Nucleus accumbens (tissue), 56 donors: ENCODE measurements at places on chromosomes 13 and 19.

- DNase-seq = no peak
These were observed 24.2 kb downstream of the PPP1R37 start for GRCh38 chr19:45117167-45117594.

GRCh38 chr19:17796013-17796837 is 1.3 kb downstream of the B3GNT3 start:
- no peak for DNase-seq

DNA sequence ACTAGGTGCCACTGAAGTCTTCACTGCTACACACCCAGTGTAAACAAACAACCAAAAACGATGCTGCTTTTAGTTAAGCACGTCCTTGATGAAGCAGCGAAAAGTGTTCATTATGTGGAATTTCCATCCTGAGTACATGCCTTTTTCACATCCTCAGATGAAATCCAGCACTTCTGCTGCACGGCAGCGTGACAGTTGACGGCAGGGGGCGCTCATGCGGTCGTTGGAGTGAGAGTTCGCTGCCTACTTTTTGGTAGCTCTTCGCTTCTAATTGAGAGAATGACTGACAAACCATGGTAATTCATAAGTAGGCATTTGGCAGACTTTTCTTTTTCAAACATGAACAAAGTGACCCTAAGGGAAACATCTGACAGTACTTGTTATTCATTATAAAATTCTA is 1124.9 kb downstream of the EFNB2 start:
- DNase-seq = peak; percentile 11

GRCh38 chr13:101452519-101453485 is at the start of gene ITGBL1:
Gene ITGBL1 (plus strand): TSS chr13:101452675. CDS start chr13:101452834, 159 bp downstream.
- DNase-seq = no peak

- no peak for DNase-seq
These were observed 5.2 kb upstream of the ZNF554 start for GRCh38 chr19:2814426-2814825.

DNA sequence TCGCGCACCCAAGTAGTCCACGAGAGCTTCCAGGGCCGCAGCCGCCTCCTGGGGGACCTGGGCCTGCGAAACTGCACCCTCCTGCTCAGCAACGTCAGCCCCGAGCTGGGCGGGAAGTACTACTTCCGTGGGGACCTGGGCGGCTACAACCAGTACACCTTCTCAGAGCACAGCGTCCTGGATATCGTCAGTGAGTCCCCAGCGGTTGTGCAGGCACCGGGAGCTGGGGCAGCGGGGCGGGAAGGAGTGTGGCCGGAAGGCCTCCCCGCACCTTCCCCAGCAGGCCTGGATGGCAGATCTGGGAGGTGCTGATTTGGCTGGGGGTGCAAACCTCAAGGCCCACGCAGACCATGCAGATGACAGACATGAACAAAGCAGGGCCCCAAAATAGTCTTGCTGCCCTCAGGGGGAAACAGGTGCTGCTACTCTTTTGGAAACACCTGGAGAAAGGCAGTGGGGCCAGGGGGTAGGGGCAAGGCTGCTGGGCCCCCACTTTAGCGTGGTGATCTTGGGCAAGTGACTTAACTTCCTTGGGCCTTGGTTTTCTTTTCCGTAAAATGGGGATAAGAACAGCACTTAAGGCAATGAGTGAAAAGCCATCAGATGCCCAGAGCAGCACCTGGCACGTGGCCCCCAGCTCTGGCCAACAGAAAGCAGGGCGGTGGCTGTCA is 4.0 kb downstream of the MAG start:
- no peak for DNase-seq

DNA sequence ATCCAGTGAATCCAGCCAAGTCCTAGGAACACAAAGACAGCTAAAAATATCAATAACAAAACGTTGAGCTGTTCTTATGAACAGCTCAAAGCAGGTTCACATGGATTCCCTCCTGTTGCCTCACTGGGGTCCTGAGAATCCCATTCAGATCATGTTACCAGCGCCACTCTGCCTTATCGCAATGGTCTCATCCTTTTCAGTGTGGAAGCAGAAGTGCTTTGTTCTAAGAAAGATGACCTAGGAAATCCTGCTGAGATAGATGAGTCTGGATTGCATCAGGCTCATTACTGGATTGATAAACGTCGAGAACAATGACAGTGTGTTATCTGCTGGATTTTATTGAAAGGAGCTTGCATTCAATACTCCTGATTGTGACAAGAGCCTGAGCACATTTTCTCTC is 87.0 kb downstream of the SLAIN1 start:
- DNase-seq = no peak

DNA sequence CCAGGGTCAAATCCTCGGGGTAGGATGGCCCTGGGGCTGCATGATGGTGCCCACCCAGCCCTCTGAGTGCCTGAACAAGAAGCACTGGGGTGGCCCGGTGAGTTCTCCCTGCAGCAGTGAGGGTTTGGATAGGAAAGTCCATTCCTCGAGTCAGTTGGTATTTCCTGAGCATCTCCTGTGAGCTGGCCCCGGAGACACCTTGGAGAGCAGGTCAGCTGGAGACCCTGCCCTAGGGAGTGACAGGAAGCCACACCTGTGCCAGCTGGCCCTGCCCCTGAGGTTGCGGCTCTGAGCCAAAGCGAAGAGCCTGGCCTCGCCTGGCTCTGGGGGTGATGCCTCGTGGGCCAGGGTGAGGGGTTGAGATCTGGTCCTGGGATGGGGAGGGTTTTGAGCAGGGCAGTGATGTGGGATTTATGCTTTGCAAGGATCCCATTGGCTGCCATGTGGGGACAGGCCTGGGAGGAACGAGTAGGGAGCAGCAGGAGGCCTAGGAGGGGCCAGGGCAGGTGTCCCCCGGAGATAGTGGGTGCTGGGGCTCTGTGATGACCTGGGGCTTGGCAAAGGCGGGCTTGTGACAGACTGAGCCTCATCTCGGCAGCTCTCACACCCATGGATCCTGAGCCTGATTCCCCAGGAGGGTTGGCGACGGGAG is 16.0 kb downstream of the CRTC1 start:
- no peak for DNase-seq

- DNase-seq = no peak
These were observed 17.3 kb upstream of the ERCC1 start for GRCh38 chr19:45440873-45441654.

DNA sequence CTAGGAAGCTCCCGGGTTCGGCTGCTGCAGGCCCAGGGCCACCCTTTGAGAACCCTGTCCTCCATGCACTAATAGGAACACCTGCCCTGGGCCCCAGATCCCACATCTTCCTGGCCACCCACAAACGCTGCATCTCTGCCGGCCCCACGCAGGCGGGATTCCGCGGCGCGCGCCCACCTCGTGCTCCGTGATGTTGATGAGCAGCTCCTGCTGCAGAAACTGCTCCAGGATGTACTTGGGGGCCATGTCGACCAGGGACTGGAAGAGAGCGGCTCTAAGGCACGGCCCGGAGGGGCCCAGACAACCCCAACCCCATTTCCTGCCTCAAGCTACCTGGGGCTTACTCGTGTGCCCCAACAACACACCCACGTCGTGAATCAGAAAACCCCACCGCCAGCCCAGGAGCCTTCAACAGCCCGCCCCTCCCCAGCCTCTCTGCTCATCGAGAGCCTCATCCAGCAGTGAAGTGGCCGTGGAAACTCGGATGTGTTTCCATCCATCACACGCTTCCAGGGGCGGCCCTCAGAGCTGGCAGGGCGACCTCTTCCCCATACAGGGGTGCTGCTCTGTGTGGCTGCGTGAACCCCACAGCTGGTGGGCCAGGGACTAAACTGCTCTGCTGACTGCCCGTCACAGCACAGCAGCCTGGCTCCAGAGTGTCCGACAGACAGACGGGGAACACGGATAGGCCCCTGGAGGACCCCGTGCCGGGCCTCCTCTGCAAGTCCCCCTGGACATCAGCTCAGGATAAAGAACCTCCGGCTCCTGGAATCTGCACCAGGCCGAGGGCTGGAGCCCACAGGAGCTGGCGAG is 4.2 kb downstream of the POLR2E start:
- no peak for DNase-seq

DNA sequence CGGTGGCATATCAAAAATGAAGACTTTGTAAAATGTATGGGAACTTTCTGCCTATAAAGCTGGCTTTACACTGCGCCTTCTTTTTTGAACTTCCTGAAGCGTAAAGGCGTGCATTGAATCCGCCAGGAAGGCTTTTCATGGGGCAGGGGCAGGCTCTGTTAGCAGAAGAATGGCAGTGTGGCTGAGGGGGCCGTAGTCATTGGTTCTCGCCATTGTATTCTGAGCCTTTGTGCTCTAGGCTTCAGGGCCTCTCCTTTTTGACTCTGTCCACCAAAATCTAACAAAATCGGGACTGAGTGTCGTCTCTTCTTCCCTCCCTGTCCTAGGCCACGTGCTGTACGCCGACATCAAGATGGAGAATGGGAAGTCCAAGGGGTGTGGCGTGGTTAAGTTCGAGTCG is 14.1 kb downstream of the PRAM1 start:
- no peak for DNase-seq

DNA sequence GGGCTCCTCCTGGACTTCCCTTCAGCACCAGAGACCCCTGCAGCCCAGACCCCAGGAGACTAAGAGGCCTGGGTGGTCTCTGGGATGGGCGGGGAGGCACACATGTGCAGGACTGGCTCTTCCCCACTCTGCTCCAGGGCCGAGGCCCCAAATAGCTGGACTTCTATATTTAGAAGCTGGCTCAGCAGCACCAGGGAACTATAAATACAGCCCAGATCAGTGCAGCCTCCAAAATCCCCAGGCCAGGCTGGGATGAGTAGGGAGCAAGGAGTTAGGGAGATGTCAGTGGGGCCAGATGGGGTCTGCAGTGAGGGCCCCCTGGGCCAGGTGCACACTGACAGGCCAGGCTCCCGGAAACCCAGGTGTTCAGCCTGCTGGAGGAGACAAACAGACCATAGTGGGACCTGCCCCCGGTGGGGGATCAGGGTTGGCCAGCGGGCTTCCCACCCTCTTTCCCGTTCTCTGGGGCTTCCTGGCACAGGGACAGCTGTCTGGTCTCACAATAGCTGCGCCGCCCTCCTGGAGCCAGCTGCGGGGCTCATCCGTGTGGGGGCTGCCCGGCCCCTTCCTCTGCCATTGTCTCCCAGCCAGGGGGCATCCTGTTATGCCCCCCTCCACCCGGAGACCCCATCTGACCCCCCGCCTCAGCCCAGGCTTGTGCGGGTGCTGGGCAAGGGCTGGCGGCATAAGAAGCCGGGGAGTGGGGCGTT is 5.5 kb upstream of the ADGRE5 start:
- DNase-seq = no peak

DNA sequence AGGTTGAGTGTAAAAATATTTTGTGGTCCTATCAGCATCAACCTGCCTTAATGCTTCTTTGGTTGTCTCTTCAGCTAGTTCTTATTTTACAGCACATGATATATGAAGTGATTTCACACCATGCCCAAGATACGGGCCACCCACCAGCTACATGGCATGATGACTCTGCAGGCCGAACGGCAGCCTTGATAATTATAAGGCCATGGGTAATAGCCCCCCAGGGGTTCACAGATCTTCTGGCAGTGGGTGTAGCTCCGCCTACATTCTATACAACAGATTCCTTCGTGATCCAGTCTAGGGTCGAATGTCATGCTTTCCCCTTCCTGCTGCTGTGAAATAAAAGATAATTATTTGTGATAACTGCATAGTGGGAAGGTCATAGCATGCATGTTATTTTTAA is 36.1 kb downstream of the CNMD start:
- no peak for DNase-seq

DNA sequence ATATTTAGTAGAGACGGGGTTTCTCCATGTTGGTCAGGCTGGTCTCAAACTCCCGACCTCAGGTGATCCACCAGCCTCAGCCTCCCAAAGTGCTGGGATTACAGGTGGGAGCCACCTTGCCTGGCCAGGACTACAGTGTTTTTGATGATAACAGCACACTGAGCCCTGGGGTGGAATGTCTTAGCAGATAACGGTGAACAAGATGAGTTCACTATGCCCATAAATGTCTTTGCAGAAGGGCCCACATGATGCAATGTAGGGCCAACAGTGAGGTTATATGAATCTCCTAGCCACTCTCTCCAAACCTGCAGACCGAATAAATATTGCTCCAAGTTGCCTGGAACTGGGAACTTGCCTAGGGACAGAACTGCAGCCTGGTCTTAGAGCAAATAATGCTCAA is 235.1 kb downstream of the COG6 start:
- DNase-seq = no peak

GRCh38 chr13:114124431-114124830 is 8.0 kb downstream of the RASA3 start:
- no peak for DNase-seq

DNA sequence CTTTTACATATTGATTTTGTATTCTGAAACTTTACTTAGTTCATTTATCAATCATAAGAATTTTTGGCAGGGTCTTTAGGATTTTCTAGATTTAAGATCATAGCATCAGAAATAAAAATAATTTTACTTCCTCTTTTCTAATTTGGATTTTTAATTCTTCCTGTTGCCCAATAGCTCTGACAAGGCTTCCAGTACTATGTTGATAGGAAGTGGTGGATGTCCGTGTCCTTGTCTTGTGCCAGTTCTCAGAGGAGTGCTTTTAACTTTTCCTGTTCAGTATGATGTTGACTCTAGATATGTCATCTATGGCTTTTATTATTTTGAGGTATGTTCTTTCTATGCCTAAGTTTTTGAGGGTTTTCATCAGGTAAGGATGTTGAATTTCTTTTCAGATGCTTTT is 7.7 kb upstream of the KIR2DL4 start:
- no peak for DNase-seq

- no peak for DNase-seq
These were observed 19.2 kb downstream of the ZNF787 start for GRCh38 chr19:56101746-56102535.

DNA sequence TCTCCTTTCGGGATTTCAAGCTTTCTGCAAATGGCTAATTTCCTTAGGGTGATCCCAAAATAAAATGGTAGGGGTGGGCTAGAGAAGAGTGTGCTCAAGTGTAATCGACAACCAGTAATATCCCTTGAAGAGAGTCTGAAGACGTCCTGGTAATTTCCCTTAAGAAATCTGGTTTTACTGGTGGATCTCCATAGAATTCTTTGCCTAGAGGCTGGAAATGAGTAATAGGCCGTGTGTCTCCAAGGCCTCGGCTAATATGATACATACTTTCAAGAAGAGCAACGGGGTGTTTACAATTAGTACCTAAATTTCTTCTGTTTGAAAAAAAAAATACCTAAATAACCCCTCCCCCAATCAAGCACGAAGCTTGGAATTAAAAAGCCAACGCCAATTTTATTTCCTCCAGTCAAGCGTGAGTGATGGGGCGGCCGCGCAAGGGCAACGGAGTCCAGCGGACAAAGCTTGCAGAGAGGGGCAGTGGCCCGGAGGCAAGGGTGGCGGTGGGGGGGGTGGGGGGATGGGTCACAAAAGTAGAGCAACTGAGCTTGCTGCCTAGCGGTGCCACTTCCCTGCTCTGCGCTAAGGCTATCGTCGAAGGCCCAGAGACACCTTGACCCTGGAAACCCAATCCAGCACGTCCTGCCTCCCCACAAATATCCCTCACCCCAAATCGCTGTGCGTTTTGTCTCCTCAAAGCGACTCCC is 7.8 kb downstream of the SOX21 start:
- DNase-seq = no peak

- DNase-seq = no peak
These were observed 452.2 kb downstream of the TSHZ3 start for GRCh38 chr19:30897034-30897433.

DNA sequence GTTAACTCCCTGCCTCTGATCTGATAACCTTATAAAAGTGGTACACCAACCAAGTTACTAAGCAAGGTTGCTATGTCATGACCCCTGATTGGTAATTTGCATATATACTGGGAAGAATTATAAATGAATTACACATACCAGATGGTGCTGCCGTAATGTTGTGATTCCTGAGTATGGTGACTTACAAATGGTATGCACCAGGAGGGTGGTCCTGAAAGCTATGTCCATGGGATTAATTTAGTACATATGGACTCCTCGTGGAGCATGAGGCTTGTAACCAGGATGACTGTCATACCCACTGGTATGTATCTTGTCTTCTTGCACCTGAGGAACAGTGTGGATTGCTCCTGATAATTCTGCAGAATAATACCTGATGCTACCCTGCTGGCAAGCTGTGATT is 240.6 kb downstream of the GPC6 start:
- DNase-seq = no peak
